ENCODE measurements at places on chromosomes 4 and X.

DNA sequence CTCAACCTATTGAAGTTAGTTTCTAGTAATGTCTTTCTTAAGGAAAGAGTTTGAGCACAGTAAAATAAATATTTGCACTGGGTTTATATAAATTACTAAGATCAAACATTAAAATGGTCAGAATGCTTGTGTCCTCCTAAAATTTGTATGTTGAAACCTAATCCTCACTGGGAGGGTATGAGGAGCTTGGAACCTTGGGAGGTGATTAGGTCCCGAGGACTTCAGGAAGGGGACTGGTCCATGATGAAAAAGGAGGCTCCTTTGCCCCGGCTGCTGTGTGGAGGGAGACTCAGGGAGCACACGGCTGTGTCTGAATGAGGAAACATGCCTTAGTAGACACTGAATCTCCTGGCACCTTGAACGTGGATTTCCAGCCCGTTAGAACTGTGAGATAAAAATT is 221.9 kb downstream of the TENM3 start:
- DNase-seq, result no peak

DNA sequence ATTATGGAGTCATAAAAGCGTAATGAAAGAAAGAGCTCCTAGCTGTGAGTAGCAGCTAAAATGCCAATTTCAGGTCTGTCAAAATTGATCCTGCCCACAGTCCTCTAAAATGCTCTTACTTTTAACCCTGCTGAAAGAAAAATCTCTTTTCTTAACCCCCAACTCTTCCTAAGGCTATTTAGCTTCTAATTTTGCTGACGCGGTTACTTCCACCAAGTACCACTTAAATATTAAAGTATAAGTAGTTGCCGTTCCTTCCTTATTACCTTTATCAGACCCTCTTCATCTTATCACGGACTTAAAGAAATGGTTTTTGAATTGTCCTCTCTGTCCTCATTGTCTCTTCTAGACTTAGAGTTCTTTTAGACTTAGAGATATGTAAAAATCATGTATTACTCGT is 272.2 kb downstream of the FRMPD4 start:
- no peak for DNase-seq

- DNase-seq, result no peak
Observed at GRCh38 chr4:76546327-76546726, 111.3 kb downstream of the SHROOM3 start.

- no peak for DNase-seq
Observed at GRCh38 chr4:9867751-9868425, 86.5 kb downstream of the DRD5 start.

GRCh38 chrX:40632199-40632598 is 9.0 kb downstream of the MPC1L start:
- no peak for DNase-seq

GRCh38 chr4:177057186-177057585 is 252.5 kb upstream of the NEIL3 start:
- no peak for DNase-seq

GRCh38 chr4:186104890-186105646 is 564 bp downstream of the FAM149A start:
- peak; percentile 5 for DNase-seq

DNA sequence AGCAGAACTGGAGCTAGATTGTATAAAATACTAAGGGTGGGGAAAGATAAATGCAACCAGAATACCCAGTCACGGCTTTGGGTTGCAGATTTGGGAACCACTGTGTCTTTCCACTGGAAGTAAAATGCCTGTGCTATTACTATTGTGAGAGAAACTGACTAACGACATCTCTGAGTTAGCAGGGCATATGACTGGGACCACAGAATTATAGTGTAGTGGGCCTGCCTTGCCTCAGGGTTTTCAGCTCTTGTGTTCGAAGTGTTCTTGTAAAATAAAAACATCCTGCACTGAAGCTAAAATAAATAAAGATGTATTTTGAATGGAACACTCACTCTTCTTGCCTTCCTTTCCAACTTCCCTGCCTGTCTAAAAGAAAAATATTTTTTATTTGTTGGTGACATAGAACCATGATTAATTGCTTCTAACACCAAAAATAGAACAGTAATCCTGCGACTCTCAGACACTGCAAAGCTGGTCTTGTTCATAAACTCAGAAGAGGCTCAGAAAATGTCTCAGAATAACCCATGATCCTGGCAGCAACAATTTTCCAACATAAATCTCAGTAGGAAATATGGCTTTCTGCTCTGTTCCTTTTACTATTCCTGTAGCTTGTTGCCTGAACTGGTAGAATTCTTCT is 104.2 kb downstream of the FAM47B start:
- DNase-seq, result no peak

DNA sequence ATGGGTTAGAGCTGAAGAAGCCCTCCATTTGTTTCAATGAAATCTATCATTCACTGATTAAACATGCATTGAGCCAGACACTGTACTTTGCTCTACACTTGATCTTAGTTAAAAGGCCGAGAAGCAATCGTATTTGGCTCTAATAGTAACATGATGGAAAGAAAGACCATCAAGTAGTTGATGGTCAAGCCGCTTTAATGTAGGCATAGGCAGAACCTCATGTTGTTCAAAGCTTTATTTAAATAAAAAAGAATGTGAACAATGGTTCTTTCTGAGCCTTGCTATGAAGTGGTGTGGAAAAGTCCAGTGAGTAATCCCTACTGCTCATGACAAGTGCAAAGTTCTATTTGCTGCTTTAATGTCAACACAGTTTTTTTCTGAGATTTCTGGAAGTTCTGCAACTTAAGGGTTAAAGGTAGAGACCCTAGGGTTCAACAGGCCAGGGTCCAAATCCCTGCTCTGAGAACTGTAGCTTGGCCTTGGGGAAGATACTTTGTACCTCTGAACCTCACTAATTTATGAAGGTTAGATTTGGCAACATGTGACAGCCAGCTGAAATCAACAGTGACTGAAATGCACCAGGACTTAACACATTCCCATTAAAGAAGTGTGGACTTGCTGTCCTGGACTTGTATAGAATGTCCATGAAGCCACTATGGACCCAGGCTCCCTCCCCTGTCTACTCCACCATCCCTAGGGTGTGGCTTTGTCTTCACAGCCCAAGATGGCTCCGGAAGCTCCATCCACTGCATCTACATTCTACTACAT is 17.9 kb upstream of the LAP3 start:
- no peak for DNase-seq

Measured in activated CD4-positive, alpha-beta T cell treated with anti-CD3 and anti-CD28 coated beads, Interleukin-2, amount 50 U/mL, for 48 hours (primary cell).